ENCODE measurements at places on chromosomes 16 and 17.

DNA sequence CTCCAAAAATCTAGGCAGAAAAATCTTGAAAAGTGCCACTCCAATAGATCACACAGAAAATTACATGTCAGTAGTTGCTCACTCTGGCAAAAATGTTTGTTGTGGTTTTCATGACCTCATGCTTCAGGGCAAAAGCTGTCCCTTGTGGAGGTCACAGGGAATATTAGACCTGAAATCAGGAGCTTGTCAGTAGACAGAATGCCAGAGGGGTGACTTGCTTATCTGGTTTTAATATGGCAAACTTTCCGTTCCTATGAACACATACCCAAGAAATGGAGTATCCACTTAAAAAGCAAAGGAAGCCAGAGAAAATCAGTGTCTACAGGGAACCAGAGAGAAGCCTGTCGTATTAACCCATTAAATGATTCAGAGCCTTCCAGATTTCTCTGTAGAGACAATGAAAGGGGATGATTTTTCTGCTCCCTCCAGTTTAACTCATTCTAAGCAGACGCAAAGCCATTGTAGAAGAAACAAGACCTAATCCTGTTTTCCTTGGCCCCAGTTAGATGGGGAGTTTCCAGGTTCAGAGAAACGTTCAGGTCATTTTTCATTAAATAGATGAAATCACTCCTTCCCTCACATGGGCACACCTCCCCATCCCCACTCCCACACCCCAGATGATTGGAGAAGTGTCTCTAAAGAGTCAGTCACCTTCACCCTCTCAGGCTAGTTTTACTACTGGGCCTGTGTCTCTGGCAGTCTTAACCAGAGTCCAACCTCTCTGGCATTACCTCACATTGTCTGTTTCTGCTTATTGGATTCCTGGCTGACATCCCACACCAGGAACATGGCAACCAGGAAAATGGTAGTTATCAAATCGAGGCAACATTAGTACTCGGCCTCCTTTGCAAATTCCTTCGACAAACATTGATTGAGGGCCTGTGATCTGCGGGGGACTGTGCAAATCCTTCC, 6.0 kb downstream of the SOX9 start:
- no peak for DNase-seq

DNA sequence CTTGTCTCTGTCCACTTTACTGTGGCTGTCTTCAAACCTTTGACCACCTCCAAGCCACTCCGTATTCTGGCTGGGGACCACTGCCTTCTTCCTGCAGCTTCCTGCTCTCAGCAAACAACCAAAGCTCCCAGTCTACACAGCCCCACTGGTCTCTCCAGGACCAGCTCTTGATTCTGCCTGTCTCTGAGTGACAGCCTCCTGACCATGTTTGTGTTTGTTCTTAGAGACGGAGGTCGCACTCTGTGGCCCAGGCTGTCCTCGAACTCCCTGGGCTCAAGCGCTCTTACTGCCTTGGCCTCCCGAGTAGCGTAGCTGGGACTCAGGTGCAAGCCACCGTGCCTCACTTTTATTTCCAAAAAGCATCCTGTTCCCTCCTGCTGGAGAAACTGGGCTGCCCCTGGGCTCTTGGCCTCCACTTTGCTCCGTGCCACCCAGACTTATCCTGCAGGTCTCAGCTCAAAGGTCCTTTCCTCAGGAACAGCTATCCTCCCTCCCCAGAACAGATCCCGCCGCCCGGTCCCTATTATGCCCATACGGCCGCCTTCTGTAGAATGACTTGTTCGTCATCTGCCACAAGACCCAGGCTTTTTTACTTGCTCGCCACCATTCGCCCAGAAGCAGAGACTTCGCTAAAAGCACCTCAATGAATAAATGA, 9.1 kb downstream of the MNT start:
- no peak for DNase-seq

DNA sequence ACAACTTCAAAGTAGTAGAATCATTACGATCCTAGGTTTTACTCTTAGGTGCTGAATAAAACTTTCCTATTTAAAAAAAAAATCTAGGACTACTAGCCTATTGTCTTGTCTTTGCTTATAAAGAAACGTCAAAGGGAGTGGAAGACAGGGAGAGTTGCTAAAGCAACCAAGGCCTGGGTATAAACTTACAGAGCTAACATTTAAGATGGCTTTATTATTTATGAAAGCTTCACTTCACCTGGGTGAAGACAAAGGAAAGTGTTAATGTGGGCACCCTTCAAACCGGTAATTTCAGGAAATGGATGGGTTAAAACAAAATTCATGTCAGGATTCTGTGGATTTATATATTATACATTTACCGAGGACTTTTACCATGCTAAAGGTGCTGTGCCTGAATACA, 2.5 kb downstream of the DUSP14 start:
- no peak for DNase-seq

DNA sequence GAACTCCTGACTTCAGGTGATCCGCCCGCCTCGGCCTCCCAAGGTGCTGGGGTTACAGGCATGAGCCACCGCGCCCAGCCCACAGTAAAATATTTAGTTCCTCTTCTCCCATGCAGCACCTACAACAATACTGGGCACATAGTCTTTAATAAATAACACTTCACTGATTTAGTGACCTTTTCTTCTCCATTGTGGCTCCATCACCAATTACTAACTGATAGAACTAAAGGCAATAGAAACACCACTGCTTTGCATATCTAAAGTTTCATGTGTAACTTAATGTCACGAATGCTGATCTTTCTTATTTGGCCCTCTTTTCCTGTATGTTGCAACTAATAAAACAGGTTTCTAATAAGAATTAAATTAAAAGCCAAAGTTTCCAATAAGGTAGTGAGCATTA, 38.9 kb downstream of the TRIM37 start:
- DNase-seq, result no peak

- DNase-seq, result no peak
These were observed 697.2 kb downstream of the TOX3 start for GRCh38 chr16:51849715-51850114.

GRCh38 chr17:66420961-66421371, 118.6 kb downstream of the PRKCA start:
- no peak for DNase-seq

DNA sequence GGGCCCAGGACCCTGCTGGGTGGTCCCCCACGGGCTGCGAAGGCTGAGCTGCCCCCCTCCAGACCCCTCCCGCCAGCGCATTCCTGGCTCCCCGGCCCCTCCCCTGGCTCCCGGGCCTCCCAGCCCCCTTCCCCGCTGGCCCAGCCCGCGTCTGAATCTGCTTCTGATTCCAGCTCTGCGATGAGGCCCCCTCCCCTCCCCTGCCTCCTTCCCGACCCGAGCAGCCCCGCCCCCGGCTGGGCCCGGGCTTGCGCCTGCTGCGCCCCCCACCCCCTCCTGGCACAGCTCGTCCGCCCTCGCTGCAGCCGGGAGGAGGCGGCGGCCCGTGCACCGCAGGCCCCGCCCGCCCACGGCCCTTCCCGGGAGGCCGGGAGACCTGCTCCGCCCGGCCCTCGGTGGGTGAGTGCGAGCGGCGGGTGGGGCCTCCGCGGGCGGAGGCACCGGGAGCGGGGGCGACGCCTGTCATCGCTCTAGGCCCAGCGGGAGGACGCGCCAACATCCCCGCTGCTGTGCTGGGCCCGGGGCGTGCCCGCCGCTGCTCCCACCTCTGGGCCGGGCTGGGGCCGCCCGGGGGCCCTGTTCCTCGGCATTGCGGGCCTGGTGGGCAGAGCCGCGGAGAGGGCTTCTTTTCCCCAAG, at the start of gene NTN3:
Gene NTN3, plus strand, starts transcription at position 282 of the 637 bp plus-strand sequence. CDS start 405 bp downstream, outside the sequence.
- no peak for DNase-seq

DNA sequence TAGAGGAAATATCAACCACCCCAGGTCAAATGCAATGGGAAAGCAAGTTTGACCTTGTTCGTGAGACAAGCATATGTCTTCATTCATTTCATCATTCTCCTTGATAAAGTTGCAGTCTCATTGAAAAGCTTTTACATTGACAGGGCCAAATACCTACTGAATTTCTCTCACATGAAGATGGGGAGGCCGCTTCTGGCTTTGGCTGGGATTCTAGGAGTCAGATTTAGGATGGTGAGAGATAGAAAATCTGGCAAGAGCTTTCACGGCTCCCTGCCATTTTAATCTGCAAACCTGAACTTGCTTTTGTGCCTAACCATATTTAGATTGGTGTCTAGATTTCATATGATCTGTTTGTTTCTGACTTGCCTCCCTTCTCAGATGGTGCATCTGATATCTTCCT, 88.0 kb downstream of the TMEM100 start:
- no peak for DNase-seq

- DNase-seq, result no peak
These were observed 23.7 kb downstream of the ZCCHC14 start for GRCh38 chr16:87469169-87469568.

DNA sequence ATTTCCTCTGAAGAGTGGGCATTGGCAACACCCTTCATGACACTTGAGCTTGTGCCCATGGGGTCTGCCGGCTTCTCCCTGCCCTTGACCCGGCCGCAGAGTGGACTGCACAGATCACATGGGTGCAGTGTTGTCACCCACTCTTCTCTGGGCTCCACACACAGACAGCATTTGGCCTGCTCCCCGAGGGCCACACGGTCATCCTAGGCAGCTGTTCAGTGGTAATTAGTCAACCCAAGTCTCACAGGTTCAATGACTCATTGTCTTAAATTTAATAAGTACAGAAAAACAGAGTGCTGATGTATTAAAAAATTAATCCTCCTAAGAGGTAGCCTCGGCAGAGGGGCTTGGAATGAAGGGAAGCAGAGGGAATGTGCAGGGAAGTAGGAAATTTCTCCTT, 204.8 kb downstream of the MSI2 start:
- no peak for DNase-seq

DNA sequence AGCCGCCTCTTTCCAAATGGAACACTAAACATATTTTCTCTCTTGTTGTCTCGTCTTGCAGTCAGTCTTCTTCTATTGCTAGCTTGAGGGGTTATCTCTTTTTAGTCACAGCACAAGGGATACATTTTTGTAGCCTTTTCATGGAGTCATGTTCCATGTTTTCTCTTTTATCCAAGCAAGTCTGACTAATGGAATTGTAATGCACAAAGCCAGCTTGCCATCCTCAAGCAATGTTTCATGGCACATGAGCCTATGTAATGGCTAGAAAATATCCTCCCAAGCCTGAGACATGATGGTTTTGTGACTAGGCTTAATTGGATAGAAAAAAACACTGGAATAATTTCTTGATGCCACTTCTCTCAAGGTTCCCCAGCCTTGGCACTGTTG, 414.6 kb upstream of the GOT2 start:
- no peak for DNase-seq

- DNase-seq, result peak; percentile 39
These were observed 75.1 kb downstream of the CYTH1 start for GRCh38 chr17:78707016-78707415.

DNA sequence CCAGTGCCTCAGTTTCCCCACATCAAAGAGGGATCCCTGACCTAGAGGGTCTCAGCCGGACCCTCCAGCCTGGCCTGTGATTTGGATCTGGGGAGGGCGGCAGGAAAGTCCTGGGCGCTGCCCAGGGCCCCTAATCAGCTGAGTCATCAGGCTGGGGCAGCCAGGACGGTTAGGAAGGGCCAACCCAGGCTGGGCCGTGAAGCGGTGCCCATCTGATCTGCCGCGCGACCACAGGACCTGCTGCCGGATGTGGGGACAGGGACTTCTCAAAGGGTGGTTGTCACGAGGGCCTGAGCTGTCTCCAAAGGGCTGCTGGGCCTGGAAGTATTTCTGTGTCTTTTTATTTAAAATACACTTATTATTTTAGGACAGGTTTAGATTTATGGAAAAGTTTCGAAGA, 4.4 kb downstream of the TPSAB1 start:
- no peak for DNase-seq

DNA sequence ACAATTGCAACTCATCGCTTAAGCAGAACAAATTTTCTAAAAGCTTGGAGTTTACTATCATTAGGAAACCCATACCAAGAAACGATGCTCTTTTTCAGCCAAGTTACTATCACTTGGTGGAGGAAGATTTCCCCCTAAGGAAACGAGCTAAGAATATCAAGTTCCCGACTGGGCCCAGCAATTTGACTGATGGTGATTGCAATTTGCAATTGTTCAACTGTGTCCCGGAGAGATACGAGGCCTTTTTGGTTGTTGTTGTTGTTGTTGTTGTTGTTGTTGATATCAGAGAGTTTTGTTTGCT, 6.2 kb downstream of the HS3ST3A1 start:
- DNase-seq, result no peak
